Activated T-cell treated with anti-CD3 and anti-CD28 coated beads for 48 hours (primary cell): ENCODE measurements at places on chromosomes 5 and 9.

- DNase-seq, result no peak
These were observed 766.4 kb downstream of the PRELID2 start for GRCh38 chr5:145068721-145069120.

GRCh38 chr9:105431424-105432246, 16.2 kb upstream of the FSD1L start:
- no peak for DNase-seq

GRCh38 chr9:71303351-71303750, 181.9 kb upstream of the TRPM3 start:
- DNase-seq, result no peak

DNA sequence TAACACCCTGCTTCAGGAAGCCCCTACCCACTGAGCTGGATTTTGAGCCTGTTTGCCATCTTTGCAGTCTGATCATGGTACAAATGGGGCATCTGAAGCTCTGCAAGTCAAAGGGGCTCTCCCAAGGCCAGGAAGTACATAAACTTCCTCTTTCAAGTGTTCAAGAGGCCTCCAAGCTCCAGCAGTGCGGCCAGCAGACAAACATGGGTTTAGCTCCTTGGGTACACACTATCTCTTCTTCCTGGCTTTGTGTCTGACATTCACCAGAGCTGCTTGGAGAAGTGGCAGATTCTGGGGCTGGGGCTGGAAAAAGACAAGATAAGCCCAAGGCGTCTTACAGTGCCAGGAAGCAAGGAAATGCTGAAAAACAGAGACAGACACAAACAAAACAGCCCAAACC, 34.1 kb downstream of the LAMC3 start:
- no peak for DNase-seq

- no peak for DNase-seq
These were observed 155.3 kb upstream of the PPP1R26 start for GRCh38 chr9:135324329-135324728.

DNA sequence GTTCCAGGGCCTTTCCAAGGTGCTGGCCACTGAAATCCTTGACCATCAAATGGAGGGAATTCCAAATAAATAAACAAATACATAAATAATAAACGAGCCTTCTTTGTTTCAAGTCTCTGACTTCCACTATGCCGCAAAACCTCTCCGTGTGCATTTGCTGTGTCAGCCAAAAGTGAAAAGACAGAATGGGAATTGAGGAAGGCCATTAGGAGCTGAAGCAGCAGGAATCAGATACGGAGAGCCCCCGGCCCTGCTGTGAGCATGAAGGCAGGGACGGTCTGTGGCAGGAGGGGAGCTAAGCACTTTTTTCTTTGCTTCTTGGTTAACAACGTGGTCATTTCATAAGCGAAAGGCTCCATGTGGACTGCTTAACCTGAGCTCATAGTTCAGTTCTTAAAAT, 26.1 kb downstream of the PLPPR1 start:
- no peak for DNase-seq

- no peak for DNase-seq
These were observed 196.2 kb upstream of the TARS1 start for GRCh38 chr5:33244441-33245150.
